ENCODE measurements at places on chromosomes 2 and 18.

GRCh38 chr2:101704046-101704466 is 6.5 kb downstream of the MAP4K4 start:
- DNase-seq = no peak

DNA sequence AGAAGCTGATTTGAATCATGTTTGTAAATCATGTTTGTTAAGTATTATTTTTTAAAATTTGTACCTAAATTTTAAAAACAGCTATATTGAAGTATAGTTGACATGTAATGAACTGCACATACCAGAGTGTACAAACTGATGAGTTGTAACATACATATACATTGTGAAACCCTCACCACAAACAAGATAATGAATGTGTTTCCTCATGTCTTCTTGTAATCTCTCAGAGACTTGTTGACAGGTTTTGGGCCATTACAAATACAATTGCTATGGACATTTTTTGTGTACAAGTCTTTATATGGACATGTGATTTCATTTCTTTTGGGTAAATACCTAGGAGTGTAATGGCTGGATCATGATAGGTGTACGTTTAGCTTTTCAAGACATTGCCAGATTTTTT is 21.5 kb downstream of the WDR43 start:
- no peak for DNase-seq

- DNase-seq = no peak
Measured at GRCh38 chr2:120860579-120860922, 124.9 kb downstream of the GLI2 start.

DNA sequence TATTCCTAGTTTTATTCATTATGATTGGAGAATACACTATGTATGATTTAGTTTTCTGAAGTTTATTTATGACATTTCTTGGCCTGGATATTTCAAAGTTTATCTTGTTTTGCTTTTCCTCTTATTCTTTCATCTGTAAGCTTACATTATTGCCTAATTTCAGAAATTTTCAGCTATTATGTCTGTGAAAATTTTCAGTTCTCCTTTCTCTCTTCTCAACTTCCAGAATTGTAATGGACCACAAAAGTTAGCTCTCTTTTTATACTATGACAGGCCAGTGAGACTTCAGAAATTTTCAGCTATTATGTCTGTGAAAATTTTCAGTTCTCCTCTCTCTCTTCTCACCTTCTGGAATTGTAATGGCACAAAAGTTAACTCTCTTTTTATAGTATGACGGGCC is 97.2 kb upstream of the SCN7A start:
- no peak for DNase-seq

DNA sequence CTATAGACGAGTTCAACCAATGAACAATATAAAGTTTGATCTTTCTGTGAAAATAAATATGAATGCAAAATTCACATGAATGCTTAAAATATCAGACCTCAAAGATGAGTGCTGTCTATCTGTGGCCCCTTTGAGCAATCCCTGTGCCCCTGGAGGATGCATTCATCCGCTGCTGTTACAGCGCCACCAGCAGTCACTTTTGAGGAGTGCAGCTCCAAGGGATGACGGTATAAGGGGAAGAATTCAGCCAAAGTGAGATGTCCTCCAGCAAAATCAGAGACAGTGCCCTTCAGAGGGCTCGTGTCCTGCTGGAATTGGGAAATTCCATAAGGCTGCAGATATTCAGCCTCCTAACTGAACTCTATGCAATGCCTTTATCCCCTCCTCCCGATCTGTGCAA is 12.0 kb upstream of the CHRNA1 start:
- DNase-seq = no peak

- DNase-seq = no peak
Measured at GRCh38 chr2:75894170-75894569, 183.5 kb upstream of the GCFC2 start.

DNA sequence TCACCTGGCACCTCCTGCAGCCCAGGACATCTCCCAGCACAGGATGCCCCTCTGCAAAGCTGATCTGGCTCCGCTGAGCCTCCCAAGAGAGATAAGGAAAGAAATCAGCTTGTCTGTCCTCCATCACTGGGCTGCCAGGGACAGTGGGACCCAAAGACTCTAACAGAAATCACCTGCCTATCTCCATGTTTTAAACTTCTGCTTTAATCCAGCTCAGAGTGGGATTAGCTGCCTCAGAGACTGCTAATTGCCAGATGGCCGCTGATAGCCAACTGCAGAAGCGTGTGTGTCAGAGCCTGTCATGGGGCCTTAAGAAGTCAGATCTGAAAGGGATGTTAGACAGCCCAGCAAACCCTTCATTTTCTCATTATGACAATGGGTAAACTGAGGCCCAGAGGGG is 389.4 kb upstream of the KLHL29 start:
- no peak for DNase-seq

DNA sequence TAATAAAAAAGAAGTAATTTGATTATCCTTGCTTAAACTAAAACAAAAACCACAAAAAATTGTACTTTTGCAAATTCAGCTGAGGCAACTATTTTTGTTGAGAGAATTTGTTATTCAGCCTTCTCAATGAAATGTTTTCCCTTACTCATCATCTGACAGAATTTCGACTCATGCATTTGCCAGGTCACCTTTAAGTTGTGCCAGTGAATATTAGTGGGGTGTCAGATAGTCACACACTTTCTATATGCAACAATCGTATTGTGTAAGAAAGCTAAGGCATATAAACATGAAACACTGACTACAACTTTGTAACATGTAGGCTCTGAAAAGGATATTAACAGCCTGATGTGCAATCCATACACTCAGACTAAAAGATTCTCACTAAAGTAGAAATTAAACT is 1653.1 kb upstream of the SLC39A10 start:
- no peak for DNase-seq

DNA sequence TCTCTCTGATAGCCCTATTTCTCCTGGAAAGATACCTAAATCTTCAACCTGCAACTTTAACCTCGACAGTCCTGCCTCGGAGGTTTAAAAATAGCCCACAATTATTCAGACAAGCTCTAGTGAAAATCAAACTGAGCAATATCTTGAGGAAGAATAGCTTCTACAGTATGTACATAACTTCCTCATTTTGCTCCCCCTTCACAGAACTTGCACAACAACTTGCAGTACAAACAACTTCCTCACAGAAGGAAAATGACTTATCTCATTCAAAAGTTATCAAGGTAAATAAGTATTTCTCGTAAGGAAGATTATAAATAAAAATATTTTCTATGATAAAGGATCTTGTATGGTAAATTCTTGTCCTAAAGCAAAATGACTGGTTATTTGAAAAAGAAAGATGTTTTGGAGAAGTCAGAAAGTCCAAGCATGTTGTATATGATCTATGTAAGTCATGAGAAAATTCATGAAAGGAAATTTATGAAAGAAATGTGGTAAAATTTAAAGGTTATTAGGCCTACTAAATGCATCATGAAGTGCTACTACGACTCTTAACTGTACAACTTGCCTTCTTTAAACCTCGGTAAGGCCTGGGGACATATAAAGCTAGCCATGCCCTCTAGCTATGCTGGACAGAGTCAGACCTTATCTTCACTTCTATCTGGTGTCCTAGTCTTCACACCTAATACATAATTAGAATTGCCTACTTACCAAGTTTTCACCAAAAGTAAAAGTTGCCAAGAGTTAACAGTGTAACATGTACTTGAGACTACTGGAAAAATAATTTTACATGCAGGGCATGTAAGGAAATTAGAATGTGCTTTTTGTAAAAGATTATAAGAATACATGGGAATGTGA is 394.5 kb downstream of the DLGAP1 start:
- DNase-seq = no peak

- DNase-seq = no peak
Measured at GRCh38 chr2:234329202-234329960, 167.5 kb downstream of the ARL4C start.

DNA sequence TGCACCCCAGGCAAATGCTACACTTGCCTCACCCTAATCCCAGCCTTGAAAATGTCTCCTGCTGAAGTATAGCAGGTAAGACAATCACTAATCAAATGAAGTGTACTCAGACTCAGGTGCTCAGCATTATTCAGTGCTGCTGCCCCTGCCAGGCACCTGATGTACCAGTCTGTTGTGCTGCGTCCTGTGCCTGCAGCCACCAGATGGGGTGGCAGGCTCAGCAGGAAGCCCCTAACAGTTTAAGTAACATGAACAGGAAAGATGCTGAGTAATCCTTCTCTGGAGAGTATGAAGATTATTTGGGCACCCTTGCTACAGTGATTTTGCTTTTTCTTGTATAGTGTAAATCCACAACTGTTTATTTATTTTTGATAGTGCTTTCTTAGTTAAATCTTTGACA is 69.1 kb downstream of the TACR1 start:
- DNase-seq = no peak

DNA sequence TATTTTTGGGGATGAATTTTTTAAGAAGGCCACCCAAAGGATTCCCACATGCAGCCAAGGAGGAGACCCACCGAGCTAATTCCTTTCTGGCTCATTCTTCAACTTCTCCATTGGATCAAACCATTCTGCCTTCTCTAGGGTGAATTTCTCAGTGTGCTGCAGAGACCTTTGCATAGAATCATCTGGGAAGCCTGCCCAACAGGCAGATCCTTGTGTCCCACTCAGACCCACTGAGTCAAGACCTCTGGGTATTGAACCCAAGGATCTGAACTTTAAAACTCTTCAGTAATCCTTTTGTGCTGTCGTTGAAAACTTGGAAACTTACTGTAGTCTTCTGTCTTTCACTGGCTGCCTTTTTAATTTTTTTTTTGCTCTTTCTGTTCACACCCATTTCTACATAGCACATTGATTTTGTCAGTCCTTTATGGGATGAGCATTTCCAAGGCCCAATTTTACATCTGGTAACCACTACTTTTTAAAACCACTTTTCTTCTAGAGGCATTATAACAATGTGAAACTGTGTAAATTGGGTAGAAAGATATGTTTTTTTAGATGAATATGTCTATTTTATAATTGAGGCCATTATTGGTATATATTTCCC is 120.2 kb downstream of the TSN start:
- no peak for DNase-seq

GRCh38 chr18:80200932-80201672 is 46.2 kb downstream of the PARD6G start:
- peak; percentile 63 for DNase-seq

GRCh38 chr2:230124757-230125431 is 56.2 kb upstream of the SLC16A14 start:
- DNase-seq = peak; percentile 15

DNA sequence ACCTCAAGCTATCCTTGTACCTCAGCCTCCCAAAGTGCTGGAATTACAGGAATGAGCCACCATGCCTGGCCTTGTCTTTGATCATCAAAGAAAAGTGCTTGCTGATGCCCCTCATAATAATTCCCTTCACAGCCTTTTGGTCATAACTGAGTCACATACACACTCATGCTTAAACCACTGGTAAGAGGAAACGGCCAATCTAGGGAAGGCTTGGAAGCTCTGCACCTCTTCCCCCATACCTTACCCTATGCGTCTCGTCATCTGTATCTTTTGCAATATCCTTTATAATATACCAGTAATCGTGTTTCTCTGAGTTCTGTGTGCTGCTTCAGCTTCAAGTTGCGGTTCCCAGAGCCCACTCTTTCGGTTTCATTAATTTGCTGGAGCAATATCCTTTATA is 4.8 kb upstream of the RNF138 start:
- no peak for DNase-seq

GRCh38 chr2:1717113-1717512 is 27.2 kb downstream of the PXDN start:
- peak; percentile 48 for DNase-seq

DNA sequence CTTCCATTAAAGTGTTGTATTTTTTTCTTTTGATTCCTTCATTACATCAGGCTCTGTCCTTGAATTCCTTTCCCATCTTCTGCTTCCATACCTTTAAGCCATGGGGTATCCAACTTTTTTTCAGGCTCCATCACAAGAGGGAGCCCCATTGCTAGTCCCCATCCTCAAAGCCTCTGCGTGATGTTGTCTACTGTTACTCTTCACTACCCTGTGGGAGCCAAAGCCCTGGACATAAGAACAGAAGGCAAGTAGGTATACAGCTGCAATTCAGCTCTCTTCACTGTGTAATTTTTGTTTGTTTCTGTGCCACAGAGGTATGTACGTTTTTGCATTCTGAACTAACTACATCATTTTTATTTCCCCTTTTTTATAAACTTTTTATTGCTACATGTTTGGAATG is 36.6 kb upstream of the CCNYL1 start:
- no peak for DNase-seq

- DNase-seq = no peak
Measured at GRCh38 chr2:121398853-121399252, 113.9 kb upstream of the TFCP2L1 start.

- no peak for DNase-seq
Measured at GRCh38 chr2:191565647-191566198, 112.2 kb upstream of the NABP1 start.

DNA sequence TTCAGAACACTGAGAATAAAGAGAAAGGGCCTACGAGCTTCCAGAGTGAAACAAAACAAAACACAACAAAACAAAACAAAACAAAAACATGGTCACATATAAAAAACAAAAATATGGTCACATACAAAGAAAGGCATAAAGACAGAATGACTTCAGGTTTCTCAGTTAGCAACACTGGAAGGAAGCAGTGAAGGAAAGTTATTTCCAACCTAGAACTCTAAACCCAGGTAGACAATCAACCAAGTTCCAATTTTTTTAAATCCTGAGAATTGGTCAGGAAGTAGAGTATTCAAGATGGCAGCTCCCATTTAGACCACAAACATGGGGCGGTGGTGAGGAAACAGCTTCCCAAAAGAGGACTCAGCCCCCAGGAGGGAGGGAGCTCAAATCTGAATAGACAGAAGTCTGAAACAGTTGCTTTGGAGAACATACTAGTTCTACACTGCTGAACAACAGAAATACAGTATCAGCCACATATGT is 9.1 kb downstream of the DRC1 start:
- no peak for DNase-seq

DNA sequence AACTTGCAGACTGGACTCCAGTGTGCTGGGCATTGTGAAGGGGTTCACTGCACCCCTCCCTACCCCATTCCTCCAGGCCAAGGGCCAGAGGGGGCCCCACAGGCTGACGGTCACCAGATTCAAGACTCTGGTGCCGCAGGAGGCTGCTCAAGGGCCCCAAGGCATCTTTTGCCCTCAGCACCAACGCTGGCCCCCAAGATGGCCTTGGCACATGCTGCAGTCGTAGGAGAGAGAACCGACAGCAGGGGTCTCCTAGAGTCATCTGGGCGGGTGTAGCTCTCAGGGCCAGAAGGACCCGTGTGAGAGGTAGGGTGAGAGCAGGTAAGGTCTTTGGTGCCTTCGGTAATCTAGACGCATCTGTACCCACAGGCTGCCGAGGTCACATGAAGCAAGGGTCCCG is 18.7 kb upstream of the ODC1 start:
- DNase-seq = no peak

GRCh38 chr2:11102956-11103860 is 52.1 kb upstream of the SLC66A3 start:
- no peak for DNase-seq

DNA sequence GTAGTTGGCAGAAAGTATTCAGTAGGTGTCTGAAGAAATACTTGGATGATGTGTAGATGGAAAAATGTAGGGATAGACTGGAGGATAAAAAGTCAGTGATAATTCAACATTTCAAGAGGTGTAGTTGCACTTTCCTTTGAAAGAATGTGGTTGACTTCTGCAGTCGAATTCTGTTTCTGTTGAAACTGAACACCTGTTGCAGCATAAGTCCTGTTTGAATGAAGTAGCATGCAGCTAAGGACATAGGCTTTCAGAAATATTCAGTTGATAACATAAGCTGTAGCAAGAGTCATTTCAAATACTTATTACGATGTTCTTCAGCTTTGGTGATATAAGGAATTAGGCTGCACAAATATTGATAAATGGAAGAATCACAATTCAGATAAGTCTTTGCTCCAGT is 337.9 kb upstream of the LRRTM1 start:
- DNase-seq = no peak

Measured in SJCRH30 (cell line).